Suppressor macrophage (primary cell): ENCODE measurements at places on chromosomes 16 and 17.
A peak's percentile ranks its signal among the peaks of the same experiment; 100 is the strongest.

- no peak for DNase-seq
Measured at GRCh38 chr16:30767767-30768465, 5.8 kb downstream of the RNF40 start.

GRCh38 chr17:18105595-18105994, 3.0 kb upstream of the MYO15A start:
- no peak for DNase-seq

DNA sequence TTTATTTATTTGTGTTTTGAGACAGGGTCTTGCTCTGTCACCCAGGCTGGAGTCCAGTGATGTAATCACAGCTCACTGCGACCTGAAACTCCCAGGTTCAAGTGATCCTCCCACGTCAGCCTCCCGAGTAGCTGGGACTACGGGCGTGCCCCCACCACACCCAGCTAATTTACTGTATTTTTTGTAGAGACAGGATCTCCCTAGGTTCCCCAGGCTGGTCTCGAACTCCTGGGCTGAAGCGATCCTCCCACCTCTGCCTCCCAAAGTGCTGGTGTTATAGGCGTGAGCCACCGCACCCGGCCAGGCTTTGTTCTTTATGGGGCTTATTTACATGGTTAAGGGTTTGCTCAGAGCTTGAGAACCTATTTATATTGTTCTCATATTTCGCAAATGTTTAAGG, 5.8 kb upstream of the MEIOB start:
- no peak for DNase-seq

- DNase-seq, result no peak
Measured at GRCh38 chr17:57545731-57546342, 199.3 kb downstream of the CCDC182 start.

- DNase-seq, result no peak
Measured at GRCh38 chr16:85184404-85184803, 72.1 kb upstream of the CIBAR2 start.

GRCh38 chr16:84829168-84829965, 9.6 kb downstream of the CRISPLD2 start:
- DNase-seq, result no peak

GRCh38 chr17:259341-259976, 78.0 kb upstream of the DOC2B start:
- DNase-seq, result no peak

DNA sequence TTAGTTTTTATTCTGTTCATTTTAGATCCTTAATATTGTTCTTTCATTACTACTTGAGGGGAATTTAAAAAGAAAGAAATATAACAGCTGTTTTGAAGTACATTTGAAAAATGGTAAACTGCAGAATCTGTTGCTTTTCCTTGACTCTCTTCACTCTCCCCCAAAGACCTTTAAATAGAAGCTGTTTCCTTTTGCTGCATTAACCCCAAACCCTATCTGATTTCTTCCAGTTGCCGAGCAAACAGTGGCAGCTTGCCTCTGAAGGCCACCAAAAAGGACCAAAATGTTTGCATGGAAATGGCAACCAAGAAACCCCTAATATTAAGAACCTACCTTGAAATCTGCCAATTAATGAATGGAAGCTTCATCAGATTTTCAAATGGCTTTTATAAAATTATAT, 37.1 kb downstream of the PRKCA start:
- no peak for DNase-seq

- peak; percentile 46 for DNase-seq
Measured at GRCh38 chr17:16215002-16215272, 397 bp downstream of the NCOR1 start.

DNA sequence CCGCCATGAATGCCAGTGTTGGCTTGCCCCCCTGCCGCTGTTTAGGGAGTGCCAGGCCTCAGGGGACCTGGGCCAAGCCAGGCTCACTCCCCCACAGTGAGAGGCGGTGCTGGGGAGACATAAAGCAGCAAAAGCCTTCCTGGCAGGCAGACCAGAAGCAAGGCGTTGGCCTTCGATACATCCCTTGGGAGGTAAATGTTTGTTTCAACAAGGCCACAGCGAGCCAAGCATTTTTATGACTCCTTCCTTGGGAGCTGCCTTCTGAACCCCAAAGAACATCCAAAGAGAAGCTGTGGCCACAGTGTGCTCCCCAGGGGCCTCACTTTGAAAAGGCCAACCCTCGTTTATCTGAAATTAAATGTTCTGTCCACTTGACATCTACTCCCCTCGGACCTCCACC, 119.7 kb upstream of the CIBAR2 start:
- DNase-seq, result no peak

DNA sequence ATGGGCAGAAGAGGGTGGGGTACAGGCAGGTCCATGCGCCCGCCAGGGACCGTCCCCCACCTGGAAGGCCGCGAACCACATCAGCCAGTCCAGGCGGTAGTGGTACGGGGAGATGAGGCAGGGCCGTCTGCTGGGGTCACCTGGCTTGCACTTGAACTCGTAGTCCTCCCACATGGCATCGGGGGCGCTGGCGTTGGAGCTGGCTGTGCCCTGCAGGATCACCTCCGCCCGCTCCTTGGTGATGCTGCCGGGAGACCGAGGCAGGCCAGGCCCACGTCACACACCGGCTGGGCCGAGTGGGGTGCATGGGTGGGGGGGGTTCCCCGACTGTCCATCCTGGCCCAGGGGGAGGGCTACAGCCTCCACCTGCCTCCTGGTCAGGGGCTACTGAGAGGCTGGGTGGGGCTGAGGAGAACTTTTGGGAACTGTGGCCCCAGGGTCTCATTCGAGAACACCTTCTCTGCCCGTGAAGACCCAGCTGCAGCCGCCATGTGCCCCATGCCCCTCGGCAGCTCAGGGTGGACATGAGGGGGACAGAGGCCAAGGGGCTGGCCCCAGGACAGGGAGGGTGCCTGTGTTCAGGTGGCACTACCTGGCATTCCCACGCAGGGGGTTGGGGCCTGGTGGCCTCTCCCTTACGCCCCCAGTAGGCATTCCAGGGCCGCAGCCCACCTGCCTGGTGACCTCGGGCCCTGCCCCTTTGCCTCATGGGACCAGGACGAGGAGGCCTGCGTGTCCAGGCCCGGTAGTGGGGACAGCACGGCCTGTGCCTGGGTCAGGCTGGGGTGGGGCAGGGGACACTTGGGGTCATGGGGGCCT, 69.5 kb upstream of the GNG13 start:
- no peak for DNase-seq

GRCh38 chr16:48234630-48235029, 9.5 kb upstream of the LONP2 start:
- DNase-seq, result no peak

DNA sequence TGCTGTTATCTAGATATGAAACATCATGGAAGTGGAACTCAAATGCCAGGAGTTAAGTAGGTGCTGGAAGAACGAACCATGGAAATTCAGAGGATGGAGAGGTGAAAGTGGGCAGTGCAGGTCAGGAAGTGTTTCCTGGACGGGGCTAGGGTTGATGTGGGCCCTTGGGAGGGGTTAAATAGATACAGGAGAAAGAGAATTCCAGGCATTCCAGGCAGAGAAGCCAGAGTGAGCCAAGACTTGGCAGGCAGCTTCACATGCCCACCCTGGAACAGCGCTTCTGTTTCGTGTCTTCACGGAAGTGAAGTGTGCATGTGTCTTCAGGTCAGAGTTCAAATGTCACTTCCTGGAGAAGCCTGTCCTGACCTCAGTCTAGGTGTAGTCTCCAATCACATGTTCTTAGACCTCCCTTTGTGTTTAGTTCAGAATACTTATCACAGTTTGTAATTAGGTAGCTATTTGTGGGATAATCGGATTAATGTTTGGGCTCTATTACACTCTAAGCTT, 41.3 kb downstream of the GP2 start:
- no peak for DNase-seq

- peak; percentile 37 for DNase-seq
Measured at GRCh38 chr17:68057531-68057952, 22.0 kb downstream of the KPNA2 start.

DNA sequence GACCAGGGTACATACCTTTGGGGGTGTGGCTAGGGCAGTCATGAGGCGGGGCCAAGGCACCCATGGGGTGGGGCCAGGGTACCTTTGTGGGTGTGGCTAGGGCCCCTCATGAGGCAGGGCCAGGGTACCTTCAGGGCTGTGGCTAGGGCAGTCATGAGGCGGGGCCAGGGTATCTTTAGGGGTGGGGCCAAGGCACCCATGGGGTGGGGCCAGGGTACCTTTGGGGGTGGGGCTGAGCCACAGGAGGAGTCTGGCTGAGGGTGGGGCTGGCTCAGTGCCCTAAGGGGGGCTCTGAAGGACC, 3.5 kb downstream of the GNG13 start:
- DNase-seq, result no peak

DNA sequence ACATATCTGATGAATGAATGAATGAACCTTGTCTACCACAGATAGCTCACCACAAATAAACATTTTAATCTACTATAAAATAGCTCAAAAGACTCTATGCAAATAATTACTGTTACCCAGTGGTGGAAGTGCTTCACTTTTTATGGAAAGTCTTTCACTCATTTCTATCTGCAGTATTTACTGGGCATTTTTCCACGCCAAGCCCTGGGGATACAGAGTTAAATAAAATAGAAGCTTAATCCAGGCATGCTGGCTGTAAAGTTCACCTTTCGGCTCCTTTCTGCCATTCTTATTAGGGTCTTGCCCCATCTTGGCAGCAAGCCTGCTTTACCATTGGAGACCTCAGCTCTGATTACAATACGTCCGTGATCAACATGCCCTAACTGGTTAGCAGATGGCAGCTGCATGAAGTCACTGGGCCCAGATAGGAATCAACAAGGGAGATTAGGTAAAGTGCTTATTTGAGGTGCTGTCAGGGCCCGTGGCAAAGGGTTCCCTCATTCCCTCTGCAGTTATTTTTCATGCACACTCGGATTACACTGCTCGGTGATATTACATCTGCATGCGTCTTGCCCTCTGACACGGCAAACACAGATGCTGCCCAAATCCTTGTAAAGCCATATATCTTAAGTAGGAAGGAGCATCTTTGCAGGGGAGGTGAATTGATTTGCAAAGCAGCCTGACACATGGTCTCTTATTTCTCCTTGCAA, 648.9 kb downstream of the WWOX start:
- no peak for DNase-seq

- DNase-seq, result no peak
Measured at GRCh38 chr16:2152695-2153506, 2.7 kb upstream of the TRAF7 start.

GRCh38 chr16:10966129-10966528, 21.8 kb downstream of the CLEC16A start:
- DNase-seq, result no peak

GRCh38 chr17:69874175-69874670, 200.8 kb upstream of the KCNJ16 start:
- peak; percentile 56 for DNase-seq

DNA sequence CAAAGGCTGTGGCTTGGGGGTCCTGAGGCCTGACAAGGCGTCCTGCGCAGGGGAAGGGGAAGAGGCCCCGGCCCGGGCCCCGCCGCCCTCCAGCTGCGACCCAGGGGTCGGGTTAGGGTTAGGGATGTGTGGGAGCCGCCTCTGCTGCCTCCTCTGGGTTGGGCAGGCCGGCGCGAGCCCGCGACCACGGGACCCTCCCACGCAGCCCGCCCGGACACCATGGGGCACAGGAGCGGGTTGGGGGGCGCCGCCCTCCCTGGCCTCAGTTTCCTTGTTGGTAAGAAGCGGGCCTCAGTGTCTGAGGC, 386 bp downstream of the CIAO3 start:
- no peak for DNase-seq

DNA sequence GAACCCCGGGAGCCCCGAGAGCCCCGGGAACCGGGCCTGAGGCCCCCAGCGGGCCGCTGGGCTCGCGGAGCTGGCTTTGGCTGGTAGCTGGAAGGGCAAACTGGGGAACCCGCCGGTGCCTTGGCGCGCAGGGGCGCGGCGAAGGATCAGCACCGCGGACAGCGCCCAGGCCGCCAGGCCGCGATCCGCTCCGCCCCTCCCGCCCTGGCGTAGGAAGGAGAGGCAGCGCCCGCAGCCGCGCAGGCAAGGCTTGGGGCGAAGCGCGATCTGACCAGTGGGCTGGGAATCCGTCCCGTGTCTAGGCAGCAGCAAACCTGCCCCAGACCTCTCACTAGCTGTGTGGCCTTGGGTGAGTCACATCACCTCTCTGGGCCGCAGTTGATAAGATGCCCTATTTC, 331 bp upstream of the CCDC92B start:
- peak; percentile 86 for DNase-seq

DNA sequence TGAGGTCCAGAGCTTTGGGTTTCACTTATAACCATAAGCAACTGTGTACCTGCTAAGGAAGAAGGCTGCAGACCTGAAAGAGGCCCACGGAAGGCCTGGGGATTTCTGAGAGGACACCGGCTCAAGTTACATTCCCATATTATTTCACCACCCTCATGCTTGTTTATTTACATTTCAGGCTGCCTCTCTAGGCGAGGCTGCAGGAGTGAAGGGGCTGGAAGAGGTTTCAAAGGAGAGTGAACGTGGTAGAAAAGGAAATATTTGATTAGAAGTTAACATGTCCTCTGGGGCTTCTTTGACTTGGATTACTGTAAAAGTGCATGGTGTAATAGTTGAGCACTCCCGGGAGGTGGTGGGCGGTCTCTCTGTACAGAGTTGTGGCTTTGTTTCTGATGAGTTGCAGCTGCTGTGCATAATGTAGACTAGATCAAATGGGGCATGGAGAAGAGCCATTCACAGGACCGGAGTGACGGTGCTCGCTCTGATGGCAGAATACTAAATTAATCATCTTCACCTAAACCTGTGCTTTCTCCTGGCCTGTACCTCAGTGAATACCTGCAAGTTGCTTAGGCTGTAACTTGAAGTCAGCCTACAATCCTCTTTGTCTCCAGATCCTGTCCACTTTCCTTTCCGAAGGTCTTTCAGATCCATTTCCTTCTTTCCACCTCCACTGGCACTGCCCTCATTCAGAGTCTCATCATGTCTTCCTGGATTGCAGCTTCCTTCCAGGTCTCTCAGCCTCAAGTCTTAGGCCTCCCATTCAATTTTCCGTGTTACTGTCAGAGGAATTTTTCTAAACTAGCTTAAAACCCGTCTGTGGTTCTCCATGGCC, 1.9 kb upstream of the CPD start:
- DNase-seq, result peak; percentile 74

DNA sequence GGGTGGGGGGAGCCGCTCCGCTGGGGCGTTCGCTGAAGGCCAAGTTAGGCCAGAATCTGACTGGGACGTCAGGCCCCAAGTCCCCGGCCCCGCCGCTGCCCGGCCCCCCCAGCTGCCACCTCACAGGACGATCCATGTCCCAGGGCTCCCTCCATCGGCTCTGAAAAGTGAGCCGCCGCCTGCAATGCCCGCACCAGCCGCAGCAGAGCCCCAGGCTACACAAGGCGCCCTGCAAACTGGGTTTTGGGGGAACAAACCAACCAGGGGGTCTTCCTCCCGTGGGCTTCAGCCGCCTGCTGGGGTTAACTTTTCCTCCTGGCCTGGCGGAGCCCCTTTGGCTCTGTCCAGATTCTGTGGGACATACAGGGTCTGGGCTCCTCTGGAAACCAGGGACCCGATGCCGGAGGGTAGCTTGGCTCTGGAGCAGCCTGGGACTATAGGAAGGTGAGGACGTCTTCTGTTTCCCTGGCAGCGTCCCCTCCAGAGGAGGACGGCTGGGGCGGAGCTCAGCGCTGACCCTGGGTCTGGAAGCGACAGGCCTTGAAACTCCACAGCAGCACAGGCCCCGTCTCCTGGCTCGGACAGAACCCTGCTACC, 835 bp downstream of the NME4 start:
- DNase-seq, result peak; percentile 63
